ENCODE measurements at places on chromosomes 11 and 22.

GRCh38 chr11:61701242-61701886 lies 21.2 kb downstream of the DAGLA start:
- peak; percentile 70 for DNase-seq

- no peak for DNase-seq
Observed at GRCh38 chr22:46726986-46727317, 11.1 kb downstream of the CERK start.

GRCh38 chr11:9901943-9902342 lies 238.1 kb downstream of the SWAP70 start:
- no peak for DNase-seq

DNA sequence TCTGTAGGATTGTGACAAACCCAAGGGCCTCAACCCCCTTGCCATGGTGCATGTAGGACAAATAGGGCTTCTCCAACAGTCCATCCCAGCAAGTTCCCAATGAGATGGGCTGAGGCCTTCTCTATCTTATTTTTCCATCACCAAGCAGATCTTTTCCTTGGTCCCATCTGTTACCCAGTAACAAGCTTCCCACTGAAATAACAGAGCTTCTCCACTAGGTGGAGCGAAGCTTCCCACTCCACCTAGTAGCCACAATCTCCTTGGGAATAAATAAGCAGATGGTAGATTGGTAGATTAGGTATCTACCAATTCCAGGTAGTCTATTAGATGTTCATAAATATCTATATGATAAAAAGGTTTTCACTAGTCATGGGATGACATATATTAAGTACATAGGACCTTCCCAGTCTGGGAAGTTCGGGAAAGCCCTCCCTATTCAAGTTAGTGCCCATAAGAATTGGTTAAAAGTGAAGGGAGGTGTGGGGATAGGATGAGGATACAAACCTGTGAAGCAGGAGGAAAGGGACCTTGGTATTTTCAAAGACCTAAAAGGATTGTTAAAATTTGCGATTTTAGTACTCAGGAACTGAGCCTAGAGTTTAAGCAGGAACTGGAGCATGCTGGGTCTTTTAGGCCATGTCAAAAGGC lies 5.9 kb upstream of the OR52L1 start:
- peak; percentile 6 for DNase-seq

- DNase-seq: no peak
Observed at GRCh38 chr11:2564588-2565425, 120.0 kb downstream of the KCNQ1 start.

- DNase-seq: no peak
Observed at GRCh38 chr11:118908264-118908663, 17.5 kb downstream of the BCL9L start.

DNA sequence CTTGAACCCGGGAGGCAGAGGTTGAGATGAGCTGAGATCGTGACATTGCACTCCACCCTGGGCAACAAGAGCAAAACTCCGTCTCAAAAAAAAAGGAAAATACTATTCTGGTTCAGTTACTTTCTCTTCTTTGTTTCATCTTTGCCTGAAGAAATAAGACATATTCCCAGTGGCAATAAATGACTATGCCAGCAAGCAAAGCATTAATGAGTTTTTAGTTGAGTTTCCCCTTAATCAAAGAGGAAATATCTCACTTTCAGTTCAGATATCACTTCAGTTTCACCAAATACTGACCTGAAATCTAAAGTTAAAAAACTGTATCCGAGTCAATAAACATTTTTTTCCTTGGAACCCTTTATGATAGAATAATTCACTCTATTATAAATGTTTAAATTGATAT lies 10.4 kb downstream of the PISD start:
- DNase-seq: no peak

DNA sequence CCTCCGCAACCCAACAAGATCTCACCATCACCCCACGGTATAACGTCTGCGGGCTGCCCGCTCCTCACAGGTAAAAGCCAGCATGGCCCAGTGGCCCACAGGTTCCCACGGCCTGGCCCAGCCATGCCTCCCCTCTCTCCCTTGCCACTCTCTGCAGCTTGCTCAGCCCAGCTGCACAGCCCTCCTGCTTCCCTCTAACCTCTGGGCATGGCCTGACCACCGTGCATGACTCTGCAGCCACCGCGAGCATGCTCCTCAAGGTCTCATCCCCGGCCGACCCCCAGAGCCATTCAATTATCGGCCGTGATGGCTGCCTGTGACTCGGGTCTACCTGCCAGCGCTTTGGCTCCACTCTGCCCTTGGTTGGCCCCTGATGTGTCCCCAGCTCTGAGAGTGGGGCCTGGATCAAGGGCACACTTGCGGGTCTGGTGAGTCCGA lies 185.5 kb downstream of the CTTN start:
- no peak for DNase-seq

GRCh38 chr11:114684636-114685035 lies 6.3 kb downstream of the NXPE2 start:
- no peak for DNase-seq

DNA sequence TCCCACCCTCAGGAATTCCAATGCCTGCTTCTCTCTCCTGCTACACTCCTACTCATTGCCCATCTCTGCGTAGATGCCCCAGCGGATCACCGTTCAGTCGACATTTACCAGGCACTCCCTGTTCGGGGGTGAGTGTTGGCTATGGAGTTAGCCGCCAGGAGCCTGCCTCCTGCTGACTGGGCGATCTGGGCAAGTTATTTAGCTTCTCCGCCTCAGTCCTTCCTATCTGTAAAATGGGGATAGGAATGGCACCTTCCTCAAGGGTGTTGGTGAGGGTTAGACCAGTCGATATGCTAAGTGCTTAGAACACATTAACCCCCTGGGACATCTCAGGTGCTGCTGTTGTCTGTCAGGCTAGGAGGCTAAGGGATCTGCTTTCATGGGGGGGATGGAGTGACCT lies 30.9 kb downstream of the FADD start:
- no peak for DNase-seq

DNA sequence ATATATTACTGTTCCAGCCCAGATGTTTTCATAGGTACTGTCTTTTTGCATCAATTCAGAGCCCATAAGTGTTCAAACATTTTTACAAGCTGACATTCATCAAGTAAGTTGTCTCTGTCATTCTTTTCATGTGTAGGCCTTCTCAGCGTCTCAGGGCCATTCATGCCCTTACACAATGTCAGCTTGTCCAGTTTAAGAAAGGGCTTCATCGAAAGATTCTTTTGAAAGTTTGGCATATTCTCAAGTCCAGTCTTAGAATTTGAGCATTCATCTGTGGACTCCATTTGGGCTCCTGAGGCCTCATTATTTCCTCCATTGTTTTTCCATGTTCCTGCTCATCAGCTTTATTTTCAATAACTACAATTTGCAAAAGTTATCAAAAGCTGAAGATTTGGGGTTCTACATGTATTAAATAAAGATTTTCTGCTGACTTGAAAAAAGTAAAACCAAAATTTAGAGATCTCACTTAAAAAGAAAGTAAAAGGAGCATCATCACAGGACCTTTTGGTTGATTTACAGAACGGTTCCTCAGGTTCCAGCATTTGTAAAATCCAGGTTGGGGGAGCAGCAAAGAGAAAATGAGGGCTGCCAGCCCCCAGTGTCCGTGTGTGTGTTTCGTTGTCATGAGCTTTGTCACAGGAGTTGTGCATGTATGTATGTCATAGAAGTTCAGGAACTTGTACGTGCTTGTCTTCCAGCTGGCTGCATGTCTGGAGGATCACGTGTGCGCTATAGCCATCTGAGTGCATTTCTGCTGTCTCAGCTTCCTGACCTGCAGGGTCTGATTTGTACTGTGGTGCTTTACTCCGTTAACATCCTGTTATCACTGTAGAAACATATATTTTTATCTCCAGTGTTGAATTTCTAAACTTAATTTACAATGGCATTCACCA lies 15.6 kb downstream of the MOV10L1 start:
- no peak for DNase-seq

- DNase-seq: peak; percentile 17
Observed at GRCh38 chr22:46105494-46106278, 44.6 kb upstream of the PPARA start.

DNA sequence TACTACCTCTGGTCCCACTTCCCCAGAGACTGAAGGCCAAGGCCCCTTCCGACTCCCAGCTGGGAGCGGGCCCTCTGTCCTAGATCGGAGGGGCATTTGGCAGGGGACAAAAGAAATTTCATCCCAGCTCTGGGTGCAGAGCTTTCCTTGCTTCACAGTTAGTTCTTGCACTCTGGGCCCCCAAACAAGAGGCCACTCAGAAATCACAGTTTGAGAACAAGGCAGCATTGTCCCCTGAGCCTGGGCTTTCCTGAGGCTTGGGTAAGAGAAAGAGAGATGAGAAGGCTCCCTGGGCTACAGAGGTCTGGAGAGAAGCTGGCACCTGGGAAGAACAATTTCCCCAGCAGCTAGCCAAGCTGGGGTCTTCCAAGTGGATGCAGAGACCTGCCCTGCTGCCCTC lies 71.8 kb upstream of the NCAM1 start:
- DNase-seq: no peak

- no peak for DNase-seq
Observed at GRCh38 chr22:35842954-35843353, 125.3 kb downstream of the APOL5 start.

GRCh38 chr11:34707462-34707840 lies 86.6 kb downstream of the EHF start:
- DNase-seq: no peak

DNA sequence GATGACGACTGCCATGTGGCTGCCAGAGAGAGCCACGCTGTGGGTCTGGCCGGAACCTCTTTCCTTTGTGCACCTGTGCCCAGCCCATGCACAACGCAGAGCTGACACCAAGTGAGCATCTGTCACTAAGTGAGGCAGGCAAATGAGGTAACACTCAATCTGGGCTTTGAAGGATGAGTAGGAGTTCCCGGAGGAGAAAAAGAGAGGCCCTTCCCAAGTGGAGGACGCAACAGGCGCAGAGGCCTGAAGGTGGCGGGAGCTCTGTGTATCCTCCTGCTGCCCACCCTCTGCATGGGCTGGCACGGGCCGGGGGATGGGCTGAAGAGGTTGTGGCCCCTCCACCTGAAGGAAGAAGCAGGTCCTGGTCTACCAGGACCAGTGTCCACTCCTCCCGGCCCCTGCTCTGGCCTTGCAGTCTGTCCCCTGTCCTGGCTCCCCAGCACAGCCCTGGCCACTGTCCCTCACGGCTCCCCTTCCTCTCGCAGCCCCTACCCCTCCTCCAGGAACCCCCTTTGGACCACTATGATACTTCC lies 23.4 kb upstream of the PPARA start:
- DNase-seq: no peak

DNA sequence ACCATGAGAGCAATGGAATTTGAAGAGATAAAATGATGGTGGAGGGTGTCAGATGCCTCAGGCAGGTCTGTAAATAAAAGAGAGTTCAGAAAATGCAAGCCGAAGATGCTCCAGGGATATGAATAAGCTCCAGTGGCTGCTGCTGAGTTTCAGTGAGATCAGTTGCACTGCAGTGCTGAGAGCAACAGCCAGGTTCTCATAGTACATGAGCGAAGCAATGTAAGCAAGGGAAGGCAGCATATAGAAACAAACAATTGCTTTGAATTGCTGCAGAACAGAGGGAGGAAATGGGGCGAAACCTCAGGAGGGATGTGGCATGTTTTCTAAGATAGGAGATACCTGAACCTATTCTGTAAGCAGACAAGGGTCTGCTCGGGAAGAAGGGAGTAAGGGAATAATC lies 369.5 kb downstream of the AASDHPPT start:
- DNase-seq: no peak

DNA sequence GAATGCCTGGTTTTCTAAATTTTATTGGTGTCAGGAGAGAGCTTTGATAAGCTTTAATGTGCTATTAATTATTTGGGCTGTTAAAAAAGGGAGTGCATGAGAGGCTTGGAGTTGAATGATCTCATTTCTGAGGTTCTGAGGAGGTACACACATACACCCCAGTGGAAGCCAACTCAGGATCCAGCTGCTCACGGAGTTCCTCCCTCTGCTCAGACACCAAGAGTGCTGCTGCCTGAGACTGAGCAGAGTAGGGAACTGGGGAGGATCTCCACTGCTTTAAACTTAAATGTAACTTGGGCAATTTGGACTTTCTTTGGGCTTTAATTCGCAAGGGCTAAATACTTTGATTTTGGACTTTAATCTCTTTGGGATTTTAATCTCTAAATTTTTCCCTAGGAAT lies 414.4 kb upstream of the CADM1 start:
- no peak for DNase-seq

- DNase-seq: no peak
Observed at GRCh38 chr11:85494396-85494795, 132.7 kb downstream of the DLG2 start.

DNA sequence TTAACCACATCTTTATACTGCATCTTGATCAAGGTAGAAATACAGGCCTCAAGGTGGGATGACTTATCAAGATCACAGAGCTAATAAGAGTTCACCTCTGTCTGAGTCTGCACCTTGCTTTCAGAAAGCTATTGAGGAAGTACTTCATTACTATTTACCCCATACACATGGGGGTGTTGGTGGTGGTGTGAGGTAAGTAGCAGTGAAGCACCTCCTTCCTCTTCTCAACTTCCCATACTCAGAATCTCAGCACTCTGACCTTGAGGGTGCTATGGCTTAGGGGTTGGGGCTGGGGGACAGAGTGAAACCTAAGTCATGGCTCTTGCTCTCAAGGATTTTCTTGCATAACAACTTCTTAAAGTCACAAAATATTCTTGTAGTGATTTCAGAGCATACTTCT lies 56.9 kb downstream of the ME3 start:
- DNase-seq: no peak

- no peak for DNase-seq
Observed at GRCh38 chr22:48908547-48908946, 919.1 kb downstream of the BRD1 start.

DNA sequence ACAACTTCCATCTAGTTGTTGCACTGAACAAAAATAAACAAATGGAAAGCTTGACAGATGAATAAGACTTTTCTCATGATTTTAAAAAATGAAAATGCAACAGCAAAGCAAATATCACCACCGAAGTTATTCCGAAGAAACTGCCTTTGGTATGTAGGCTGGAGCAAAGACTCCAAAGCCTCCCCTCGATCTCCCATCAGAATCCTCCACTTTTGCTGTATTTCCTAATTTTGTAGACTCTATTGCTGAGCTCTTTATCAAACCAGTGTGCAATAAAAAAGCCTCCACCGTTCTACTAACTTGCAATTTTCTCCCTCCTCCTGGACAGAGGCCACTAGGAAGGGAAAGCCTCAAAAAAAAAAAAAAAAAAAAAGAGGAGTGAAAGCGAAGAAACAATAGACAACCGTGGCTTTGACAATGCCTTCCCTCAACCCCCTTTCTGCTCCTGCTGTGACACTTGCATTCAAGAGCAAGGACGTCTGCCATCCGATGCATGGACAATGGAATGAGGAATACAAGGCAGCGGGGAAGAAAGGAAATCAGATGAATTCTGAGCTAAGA lies 190.9 kb upstream of the BLID start:
- no peak for DNase-seq

DNA sequence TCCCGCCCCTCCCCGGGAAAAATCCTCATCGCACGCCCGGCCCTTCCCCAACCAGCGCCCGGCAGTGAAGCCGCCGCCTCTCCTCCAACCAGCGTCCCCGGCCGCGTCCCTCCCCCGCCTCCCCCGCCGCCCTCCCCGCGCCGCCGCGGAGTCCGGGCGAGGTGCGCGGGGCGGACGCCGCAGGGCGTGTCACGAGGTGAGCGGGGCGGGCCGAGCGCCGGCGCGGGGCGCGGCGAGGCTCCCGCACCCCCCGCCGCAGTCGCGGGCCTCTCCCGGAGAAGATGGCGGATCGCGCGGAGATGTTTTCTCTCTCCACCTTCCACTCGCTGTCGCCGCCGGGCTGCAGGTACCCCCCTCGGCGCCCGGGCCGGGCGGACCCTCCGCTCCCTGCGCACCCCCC lies at the start of gene MAPK8IP2:
MAPK8IP2 (plus strand) TSS at position 256 of the 400 bp plus-strand sequence; CDS start at position 282, 26 bp downstream.
- peak; percentile 26 for DNase-seq

GRCh38 chr22:24471570-24471969 lies 23.6 kb upstream of the UPB1 start:
- no peak for DNase-seq

All from NCI-H1694 treated with DMSO at 0.1 percent for 48 hours (cell line).